Retinal pigment epithelial cell (primary cell): ENCODE measurements at places on chromosomes 3 and 15.

GRCh38 chr15:73752806-73753193 lies 351 bp downstream of the INSYN1 start:
- no peak for DNase-seq

GRCh38 chr3:139522421-139522820 lies 17.1 kb downstream of the RBP1 start:
- no peak for DNase-seq

GRCh38 chr15:78046796-78047341 lies 30.6 kb downstream of the TBC1D2B start:
- DNase-seq: no peak

DNA sequence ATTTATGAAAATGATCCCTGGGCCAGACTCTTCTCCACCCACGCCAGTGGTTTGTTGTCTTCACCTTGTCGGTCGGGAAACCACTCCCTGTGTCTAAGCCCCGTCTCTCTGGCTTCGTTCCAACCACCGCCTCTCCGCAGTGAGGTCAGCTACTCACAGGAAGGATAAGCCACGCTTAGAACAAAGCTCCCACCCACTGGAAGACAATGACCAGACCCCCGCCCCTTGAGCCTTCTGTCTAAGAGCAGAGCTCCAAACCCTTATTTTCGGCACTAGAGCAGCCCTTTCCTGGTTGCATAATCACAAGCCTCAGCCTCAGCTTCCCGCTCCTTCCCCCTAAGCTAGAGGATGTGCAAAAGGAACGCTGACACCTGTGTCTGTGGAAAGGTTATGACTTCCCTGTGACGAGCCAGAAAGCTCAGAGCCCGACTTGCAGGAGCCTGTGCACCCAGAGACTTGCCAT lies 114.9 kb upstream of the MEF2A start:
- no peak for DNase-seq

GRCh38 chr3:102481050-102481449 lies 46.2 kb downstream of the ZPLD1 start:
- DNase-seq: no peak

- DNase-seq: no peak
Measured at GRCh38 chr15:26872206-26872605, 5.3 kb downstream of the GABRA5 start.

- DNase-seq: no peak
Measured at GRCh38 chr3:56789076-56789475, 12.7 kb downstream of the ARHGEF3 start.

DNA sequence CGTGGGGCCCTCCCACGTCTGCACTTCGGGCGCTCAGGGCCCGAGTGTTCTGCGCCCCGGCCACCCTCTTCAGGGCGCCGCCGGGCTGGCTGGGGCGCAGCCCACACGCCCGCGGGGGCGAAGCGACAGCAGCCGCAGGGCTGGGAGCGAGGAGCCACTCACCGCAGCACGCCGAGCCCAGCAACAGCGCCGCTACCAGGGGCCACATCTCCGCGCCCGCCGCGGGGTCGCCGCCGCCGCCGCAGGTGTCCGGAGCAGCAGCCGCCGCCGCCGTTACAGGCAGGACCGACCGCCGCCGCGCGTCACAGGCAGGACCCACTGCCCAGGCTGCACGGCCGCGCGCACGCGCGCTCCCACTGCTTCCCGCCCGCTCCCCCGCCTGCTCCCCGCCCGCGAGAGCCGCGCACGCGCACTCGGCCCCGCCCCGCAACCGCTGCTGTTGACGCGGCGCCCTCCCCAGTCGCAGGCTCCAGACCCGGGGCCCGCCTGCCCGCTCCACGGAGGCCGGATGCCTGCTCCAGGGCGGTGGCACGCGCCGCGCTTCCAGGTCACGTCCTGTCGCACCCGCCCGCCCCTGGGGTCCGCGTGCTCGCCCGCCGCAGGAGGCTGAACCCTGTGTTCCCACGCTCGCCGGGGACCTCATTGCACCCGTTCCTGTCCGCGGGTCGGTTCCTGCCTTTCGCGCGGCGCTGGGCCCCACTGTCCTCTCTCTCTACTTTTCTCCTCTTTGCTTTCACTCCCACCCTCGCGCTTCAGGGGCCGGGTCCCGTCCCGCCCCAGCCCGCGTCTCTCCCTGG lies at the start of gene CD47:
CD47 (minus strand) TSS at position 331 of the 797 bp plus-strand sequence; CDS start at position 208, 123 bp downstream.
- peak; percentile 64 for DNase-seq

DNA sequence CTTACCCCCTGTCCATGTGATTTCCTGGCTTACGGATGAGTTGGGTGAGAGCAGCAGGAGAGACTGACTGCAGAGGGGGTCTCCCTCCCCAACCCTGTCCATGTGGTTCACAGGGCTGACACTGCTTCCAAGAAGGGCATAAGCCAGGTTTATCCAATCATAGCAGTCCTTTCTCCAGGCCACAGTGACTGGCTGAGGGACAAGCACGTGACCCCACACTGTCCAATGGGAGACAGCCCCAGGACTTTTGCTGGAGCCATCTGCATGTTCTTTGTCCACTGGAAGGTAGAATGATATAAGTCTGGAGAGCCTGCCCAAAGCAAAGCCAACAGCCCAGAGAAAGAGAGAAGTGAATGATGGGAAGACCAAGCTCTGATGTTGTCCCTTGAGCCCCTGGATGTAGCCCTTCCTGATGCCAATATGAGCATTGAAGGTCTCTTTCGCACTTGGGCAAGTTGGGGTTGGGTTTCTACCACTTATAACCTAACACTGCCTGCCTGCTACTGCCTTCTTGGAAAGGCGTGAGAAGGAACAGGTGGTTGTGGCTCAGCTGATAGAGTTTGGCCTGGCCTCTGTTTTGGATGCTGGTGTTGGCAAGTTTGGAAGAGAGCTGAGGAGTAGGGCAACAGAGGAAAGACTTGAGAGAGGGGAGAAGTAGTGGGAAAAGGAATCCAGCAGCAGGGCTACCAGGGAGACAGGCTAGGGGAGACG lies 41.3 kb upstream of the GRIP2 start:
- no peak for DNase-seq

- no peak for DNase-seq
Measured at GRCh38 chr3:8606701-8607231, 37.8 kb downstream of the SSUH2 start.

DNA sequence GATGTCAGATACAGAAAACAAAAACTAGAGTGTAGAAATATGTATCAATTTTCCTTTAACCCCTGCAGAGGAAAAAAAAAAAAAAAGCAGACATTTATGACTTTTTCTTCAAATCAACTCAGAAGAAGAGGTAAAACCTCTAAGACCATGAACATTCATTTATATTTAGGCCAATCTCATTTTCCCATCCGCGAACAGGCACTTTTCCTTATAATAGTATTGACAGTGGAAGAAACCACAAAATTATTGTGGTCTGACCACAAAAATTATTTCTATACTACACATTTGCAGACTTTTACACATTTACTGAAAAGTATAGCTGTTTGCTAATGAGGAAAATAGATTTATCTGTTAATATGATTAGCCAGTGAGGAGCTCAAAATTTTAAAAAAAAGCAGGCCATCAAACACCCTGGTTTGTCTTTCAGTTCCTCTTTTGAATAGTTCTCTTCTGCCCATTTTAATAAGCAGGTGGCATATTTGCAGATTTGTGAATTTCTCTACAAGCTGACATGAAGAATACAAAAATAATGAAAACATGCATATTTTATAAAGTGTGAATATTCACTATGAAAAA lies 5.7 kb downstream of the OSBPL11 start:
- DNase-seq: no peak

GRCh38 chr3:155983834-155984474 lies 113.5 kb downstream of the GMPS start:
- no peak for DNase-seq

GRCh38 chr3:179666436-179667035 lies 13.7 kb downstream of the USP13 start:
- DNase-seq: no peak

- DNase-seq: peak; percentile 54
Measured at GRCh38 chr3:115518100-115518852, 105.0 kb upstream of the GAP43 start.

DNA sequence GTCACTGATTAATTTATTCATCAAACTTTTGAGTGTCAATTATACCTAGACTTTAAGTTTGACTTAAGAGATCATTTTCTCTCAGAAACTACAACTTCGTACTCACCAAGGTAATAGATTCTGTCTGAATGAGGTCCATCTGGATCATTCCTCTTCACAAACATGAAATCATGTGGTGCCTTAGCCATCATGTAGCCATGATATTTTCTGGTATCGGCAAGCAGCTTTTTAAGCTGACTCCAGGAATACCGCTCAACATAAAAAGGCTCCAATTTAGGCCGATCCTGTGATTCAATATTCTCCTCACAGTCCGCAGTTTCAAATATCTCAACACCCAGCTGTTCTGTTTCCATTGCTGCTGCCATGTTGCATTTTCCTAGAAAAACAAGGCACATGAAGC lies 5.3 kb downstream of the DPP8 start:
- DNase-seq: no peak

DNA sequence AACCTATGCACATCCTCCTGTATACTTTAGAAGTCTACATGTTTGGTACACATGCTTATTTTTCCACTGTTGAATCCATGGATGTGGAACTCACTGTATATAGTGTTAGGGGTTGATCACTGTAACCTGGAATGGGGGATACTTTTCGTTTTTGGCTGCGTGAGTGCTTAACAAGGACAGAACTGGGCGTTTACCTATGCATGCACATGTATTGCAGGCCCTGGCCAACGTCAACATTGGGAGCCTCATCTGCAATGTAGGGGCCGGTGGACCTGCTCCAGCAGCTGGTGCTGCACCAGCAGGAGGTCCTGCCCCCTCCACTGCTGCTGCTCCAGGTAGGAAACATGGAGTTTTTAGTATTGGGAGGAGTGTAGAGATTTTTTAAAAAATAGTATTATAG lies 2.3 kb downstream of the RPLP1 start:
- no peak for DNase-seq

GRCh38 chr3:40118091-40118490 lies 191.4 kb upstream of the EIF1B start:
- DNase-seq: no peak

DNA sequence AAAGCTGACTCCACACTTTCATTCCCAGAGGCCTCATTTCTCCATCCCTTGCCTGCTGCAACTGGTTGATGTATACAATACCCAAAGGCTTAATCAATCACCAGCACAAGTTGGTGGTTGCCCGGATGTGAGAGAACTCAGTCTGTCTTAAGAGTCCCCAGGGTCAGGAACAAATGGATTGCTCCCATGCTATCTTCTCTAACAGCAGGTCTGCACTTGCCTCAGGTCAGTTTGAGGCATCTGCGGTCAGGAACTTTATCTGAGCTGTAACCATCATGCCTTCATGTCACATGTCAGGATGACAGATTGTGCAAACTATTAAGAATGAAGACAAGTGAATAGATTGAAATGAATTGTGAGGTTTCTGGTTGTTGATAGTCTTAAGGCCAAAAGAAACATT lies 56.1 kb downstream of the BFSP2 start:
- no peak for DNase-seq
